ENCODE measurements at places on chromosomes 6 and 20. TPM values are rescaled to one million over a fixed set of nuclear protein-coding genes. Genes with fewer than 3 reads are reported as not detected.

IL17F gene
- total RNA-seq = 0.65 TPM

MLIP gene
- total RNA-seq = not detected

ULBP2 gene
- total RNA-seq = 2.7 TPM

BPIFB4 gene
- not detected for total RNA-seq

VSX1 gene
- not detected for total RNA-seq

TREM2 gene
- not detected for total RNA-seq

SALL4 gene
- not detected for total RNA-seq

PNLDC1 gene
- total RNA-seq = 0.43 TPM

OGFR gene
- total RNA-seq = 64.4 TPM

PACRG gene
- 0.76 TPM for total RNA-seq

ADAM33 gene
- total RNA-seq = not detected

CAGE1 gene
- not detected for total RNA-seq

Measured in activated naive CD4-positive, alpha-beta T cell treated with anti-CD3 and anti-CD28 coated beads, Interleukin-2, amount 10 ng/mL, durations not matched to agents 5 hours and 36 hours (primary cell).